Cardiac septum (tissue), 1 donor: ENCODE measurements at places on chromosomes 16 and 17.
A peak's percentile ranks its signal among the peaks of the same experiment; 100 is the strongest.

DNA sequence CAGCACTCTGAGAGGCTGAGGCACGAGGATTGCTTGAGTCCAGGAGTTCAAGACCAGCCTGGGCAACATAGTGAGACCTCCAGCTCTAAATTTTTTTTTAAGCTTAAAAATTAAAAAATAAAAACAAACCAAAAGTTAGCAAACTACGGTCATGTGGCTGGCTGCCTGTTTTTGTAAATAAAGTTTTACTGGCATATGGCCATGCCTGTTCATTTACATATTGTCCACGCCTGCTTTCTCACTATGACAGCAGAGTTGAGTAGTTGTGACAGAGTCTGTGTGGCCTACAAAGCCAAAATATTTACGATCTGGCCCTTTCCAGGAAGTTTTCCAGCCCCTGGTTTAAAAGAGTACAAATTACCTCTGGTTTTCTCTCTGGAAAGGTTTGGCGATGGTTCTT is 3.3 kb downstream of the SLX4 start:
- DNase-seq = no peak

DNA sequence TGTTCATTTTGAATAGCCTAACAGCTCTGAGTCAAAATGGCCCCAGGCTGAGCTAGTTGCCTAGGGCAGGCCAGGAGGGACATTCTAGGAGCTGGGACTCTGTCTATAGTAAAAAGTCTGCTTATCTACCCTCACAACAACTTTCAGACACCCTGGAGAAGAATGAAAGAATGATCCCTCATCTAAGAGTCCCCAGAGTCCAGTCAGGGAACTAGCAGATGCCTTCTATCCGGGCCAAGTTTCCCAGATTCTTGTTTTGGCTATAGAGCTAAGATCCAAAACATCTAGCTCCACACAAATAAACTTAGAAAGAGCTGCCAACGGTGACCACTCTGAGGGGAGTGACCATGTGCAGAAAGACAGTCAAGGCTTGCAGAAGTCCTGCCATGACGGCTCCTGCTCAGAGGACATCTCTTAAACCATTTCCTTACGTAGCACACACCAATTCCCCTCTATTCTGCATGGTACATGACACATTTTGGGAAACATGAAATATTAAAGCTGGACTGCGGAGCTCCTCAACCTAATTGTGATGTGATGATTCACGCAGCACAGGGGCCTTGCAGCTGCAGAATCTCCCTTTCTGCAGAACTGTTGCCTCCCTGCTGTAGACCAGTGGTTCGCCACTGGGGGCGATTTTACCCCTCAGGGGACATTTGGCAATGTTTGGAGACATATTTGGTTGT is 24.2 kb downstream of the FAM20A start:
- no peak for DNase-seq

DNA sequence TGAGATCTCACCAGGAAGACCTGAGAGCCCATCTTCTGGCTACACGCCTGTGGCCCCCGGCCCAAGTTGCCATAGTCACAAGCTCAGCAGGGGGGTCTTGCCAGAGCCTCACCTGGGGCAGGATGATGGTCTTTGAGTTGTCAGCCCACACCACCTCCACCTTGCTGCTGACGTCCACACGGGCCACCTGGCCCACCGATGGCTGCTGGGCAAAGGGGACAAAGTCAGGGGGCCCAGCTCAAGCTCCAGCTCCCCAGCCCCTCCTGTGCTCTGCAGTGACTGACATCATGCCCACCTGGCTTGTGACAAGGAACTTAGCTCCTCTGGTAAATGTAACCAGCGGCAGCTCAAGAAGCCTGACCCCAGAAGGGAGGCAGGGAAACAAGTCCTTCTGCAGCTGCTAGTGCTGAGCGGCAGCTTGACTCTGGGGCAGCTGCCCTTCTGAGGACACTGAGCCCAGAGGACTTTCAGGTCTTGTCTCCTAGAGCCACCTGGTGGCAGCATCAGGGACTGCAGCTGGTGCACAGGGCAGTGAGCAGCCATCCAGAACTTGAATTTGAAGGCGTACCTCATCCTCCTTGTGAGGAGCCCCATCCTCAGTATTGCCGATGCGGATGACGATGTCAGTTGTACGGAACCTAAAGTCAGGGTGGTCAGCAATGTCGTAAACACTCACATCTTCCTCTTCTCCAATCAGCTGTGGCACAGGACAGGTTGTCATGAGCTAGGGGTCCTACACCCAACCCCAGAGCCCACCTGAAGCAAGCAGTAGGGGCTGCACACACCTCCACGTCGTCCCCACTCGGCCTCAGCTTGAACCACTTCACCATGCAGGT is 13.5 kb downstream of the SPHK1 start:
- DNase-seq = peak; percentile 91

DNA sequence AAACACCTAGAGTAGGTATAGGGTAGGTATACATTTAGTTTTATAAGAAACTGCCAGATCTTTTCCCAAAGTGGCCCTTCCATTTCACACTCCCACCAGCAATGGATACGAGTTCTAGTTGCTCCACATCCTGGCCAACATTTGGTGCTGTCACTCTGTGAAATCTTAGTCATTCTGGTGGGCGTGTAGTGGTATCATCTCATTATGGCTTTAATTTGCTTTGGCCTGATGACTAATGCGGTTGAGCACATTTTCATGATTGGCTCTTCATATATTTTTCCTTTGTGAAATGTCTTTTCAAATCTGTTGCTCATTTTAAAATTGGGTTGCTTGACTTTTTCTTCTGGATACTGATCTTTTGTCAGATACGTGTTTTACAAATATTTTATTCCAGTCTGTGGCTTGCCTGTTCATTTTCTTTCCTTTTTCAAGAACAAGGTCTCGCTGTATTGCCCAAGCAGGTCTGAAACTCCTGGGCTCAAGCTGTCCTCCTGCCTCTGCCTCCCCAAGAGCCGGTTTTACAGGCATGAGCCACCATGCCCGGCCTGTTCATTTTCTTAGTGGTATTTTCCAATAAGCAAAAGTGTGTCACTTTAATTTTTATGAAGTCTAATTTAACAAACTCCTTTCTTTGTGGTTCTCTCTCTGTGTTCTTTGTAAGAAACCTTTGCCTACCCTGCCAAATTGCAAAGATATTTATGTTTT is 192.4 kb downstream of the SEC14L1 start:
- DNase-seq = no peak

DNA sequence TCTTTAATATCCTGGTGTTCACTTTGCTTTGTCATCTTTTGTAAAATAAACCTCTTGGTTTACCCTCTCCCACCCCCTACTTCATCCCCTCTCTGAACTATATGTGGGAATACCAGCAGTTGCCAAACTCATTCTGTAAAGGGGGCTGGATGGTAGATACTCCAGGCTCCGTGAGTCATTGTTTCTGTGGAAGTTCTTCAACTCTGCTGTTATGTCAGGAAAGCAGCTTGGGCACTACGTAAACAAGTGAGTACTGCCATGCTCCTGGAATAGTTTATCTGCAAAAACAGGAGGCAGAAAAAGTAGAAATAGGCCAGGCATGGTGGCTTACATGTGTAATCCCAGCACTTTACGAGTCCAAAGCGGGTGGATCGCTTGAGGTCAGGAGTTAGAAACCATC is 17.6 kb downstream of the MVP start:
- no peak for DNase-seq

DNA sequence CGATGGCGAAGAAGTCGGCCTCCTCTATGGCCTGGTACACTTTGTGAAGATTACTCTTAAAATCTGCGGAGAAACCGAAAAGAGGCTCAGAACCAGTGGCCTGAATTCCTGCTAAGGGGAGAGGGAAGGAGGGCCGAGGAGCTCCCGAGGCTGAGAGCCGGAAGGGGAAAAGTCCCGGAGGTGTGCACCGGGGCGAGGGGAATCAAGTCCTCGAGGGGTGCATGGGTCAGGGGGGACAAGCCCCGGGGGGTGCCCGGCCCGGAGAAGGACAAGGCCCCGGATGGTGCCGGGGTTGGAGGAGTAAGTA is 495 bp downstream of the PARN start:
- no peak for DNase-seq

- no peak for DNase-seq
Observed at GRCh38 chr16:2811703-2812471, 5.2 kb upstream of the PRSS21 start.

GRCh38 chr16:1713933-1714332 is 7.9 kb downstream of the MAPK8IP3 start:
- DNase-seq = no peak

DNA sequence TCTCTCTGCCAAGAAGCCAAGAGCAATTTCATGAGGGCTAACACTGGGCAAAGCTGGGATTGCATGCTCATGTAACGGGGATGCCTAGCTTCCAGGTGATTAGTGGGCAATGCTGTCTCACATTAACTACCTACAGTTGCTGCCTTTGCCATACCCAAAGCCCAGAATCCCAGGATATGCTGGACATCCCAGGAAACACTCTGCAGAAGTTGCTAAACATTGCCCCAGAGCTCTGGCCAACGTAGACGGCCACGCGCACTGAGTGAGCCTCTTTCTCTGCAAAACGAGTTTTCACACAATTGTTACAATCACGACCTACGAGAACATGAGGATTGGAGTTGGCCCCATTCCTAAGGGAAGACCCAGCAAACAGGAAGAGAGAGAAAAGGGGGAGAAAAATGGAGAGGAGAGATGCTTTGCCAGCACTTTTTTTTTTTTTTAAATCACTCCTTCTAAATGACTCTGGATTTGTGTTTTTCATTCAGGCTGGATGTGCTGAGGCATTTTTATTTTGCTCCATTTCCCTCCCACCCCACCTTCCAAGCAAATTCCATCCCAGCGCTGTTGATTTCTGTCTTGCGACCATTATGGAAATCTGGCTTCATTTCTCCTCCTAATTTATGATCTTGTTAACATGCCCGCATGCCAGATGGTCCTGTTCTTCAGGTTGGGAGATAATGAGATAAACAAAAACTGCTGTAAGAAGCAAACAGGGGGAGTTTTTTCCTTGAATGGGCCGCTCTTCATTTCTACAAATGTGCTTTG is 112.8 kb upstream of the DNAH9 start:
- no peak for DNase-seq

GRCh38 chr16:54027558-54027957 is 259.0 kb downstream of the IRX3 start:
- DNase-seq = no peak

GRCh38 chr16:88812513-88813268 is 963 bp upstream of the APRT start:
- no peak for DNase-seq

GRCh38 chr17:38741921-38742410 is 6.2 kb downstream of the PCGF2 start:
- DNase-seq = no peak

GRCh38 chr16:26524281-26524680 is 542.4 kb upstream of the C16orf82 start:
- DNase-seq = no peak

- no peak for DNase-seq
Observed at GRCh38 chr17:36592716-36593321, 1.1 kb downstream of the DHRS11 start.

DNA sequence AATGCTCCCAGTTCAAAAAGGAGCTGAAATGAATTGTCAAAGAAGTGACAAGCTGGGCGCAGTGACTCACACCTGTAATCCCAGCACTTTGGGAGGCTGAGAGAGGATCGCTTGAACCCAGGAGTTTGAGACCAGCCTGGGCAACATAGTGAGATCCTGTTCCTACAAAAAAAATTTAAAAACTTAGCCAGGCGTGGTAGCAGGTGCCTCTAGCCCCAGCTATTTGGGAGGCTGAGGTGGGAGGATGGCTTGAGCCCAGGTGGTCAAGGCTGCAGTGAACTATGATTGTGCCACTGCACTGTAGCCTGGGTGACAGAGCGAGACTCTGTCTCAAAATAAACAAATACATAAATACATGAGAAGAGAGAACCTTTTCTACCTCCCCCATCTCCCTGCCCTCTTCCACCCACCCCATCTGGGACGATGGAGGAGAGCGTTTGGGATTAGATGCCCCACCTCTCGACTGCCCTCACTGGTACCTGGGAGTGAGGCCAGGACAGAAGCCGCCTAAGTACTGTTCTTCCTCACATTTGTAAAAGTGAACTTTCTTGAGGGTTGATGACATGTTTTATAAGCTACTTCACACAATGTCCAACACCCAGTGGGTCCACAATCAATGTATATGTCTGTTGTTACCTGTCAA is 2.4 kb downstream of the IL4R start:
- peak; percentile 70 for DNase-seq

DNA sequence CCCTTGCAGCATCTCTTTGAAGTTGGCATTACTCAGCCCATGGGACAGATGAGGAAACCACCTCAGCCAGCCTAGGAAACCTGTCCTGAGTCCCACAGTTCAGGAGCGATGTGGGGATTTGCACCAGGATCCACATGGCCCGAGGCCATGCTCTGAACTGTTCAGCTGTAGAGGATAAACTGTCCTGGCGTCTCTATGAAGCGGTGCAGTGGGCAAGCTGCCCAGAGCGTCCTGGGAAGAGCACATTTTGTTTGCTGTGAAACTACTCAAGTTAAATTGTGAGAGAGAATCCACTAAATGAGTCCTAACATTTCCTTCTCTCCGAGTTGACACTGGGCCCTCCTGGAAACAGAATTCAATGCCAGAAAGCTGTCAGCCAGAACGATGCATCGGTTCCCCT is 276.6 kb upstream of the TNRC6C start:
- DNase-seq = peak; percentile 79

- DNase-seq = no peak
Observed at GRCh38 chr17:21059761-21060160, 16.9 kb upstream of the USP22 start.

DNA sequence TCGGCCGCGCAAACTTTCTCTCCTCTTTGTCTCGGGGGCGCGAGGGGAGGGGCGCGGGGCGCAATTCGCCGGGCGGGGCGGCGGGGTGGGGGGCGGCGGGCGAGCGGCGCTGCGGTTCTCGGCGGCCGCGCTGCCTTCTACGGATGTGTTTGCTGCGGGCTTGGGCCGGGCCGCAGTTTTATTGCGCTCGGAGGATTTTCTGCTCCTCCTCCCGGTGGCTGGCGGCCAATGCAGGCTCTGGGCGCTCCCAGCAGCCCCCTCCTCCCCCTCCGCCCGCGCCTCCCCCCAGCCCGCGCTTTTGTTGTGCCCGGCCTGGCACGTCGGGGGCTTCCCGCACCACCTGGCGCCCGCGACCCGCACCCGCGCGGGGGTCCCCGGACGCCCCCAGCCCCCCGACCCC is at the start of gene TIMP2:
Gene TIMP2, minus strand, starts transcription at position 154 of the 400 bp plus-strand sequence. CDS start 299 bp downstream, outside the sequence.
- DNase-seq = peak; percentile 95

- no peak for DNase-seq
Observed at GRCh38 chr16:56888806-56889205, 23.8 kb downstream of the SLC12A3 start.

DNA sequence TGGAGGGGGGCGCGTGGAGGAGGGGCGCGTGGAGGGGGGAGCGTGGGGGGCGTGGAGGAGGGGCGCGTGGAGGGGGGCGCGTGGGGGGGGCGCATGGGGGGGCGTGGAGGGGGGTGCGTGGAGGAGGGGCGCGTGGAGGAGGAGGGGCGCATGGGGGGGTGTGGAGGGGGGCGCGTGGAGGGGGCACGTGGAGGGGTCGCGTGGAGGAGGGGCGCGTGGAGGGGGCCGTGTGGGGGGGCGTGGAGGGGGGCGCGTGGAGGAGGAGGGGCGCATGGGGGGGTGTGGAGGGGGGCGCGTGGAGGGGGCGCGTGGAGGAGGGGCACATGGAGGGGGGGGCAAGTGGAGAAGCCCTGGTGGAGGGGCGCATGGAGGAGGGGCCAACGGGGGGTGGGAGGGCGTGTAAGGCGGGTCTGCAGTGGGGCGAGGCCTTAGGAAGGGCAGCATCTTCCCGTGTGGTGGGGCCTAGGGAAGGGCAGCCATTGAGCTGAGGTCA is 7.3 kb downstream of the MSLN start:
- DNase-seq = no peak

GRCh38 chr16:47995354-47995753 is 160.4 kb downstream of the ABCC12 start:
- no peak for DNase-seq
